Stimulated activated CD8-positive, alpha-beta memory T cell treated with anti-CD3 and anti-CD28 coated beads, Interleukin-7, amount 100 ng/mL, for 4 hours (primary cell): ENCODE measurements at places on chromosomes 4 and X.

GRCh38 chrX:39728852-39729598 is 368.7 kb downstream of the BCOR start:
- no peak for DNase-seq

GRCh38 chr4:153166716-153167501 is 37.3 kb upstream of the TRIM2 start:
- no peak for DNase-seq

DNA sequence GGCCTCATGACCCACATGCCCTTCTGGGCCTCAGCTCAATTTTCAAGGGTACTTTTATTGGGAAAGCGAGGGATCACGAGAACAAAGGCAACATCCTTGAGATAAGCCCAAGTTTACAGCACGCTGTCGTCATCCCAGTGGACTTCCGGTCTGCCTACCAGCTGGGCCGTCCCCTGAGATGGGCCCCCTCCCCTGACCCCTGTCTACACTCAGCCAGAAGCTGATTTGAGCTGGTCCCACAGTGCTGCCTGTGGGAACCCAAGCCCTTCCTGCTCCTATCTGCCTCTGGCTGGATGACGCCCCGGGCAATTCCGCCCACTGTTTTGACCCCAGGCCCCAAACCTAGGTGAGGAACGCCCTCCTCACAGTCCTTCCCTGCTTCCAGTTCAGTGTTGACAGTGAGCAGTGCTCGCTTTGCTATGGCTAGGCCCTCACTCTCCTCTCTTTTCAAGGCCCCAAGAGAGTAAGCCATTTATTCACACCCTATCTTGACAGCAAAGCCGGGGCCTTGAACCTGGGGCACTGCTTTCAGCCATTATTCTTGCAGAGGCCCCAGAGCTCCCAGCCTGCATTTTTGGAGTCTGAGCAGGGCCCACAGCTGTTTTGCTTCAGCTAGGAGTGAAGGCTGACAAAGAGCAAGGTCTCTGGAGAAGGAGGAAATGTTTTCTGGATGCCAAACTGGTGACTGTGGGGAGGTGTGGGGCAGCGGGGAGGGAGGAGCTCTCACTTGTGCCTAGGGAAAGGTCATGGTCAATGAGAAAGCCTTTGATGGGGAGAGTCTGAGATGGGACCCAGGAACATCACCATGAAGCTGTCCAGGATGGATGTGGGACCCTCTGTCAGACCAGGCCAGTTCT is 164.6 kb upstream of the BCOR start:
- DNase-seq = no peak

GRCh38 chr4:53651156-53651735 is 60.0 kb upstream of the LNX1 start:
- DNase-seq = no peak

GRCh38 chr4:174864031-174864430 is 35.0 kb upstream of the GLRA3 start:
- DNase-seq = no peak

GRCh38 chr4:168831585-168831918 is 178.5 kb downstream of the CBR4 start:
- DNase-seq = no peak

- no peak for DNase-seq
Measured at GRCh38 chrX:24965372-24965771, 50.4 kb downstream of the ARX start.

GRCh38 chr4:499567-499966 is 557 bp downstream of the PIGG start:
- DNase-seq = no peak

DNA sequence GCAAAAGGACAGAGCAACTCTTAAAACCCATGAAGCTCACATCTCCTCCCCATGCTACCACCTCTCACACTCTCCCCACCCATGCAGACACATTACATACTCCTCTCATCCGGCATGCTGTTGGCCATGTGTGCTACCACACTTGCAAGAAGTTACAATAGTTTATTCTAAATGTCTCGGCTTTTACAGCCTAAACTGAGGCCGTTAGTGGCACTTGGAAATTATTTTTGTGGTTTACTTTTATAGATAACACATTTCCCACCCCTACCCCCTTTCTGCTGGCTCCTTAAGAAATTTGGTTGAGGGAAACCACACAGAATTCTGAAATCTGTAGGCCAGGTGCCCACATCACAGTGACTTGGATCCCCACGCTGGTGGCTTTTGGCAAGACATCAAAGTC is 141.1 kb upstream of the HHIP start:
- DNase-seq = no peak

DNA sequence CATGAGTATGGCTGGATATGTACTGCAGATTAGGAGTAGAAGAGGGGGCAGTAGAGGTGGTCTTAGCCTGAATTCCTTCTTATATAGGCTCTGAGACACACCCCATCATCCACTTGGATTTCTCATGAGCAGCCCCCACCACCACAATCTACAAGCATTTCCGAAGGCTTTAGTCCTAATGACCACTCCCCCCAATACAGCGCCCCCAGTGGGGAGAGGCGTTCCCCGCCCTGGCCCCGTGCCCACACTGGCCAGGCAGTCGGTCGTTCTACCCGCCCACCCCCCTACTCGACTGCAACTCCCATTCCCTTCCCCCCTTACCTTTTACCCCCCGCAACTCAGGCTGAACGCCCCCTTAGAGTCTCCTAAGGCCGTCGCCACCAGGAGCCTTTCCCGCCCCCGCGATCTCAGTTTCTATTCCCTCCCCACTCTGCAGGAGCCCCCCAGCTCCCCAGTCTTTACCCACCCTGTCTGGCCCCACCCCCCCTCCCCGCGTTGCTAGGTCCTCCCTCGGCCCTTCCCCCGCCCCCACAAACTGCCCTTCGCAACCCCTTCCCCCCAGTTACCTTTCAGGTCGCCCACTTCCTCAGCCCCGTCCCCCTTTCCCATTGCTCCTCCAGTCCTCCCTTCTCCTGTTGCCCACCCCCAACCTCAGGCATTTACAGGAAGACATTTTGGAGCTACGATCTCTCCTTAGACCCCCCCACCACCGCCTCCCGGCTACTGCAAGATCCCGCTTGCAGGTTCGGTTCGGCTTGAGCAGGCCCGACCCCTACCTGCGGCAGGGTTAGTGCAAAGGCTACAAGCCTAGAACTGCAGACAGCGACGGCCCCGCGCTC is 468 bp downstream of the ZMYM3 start:
- DNase-seq = peak; percentile 13

GRCh38 chrX:53362449-53362848 is 60.0 kb downstream of the SMC1A start:
- no peak for DNase-seq

DNA sequence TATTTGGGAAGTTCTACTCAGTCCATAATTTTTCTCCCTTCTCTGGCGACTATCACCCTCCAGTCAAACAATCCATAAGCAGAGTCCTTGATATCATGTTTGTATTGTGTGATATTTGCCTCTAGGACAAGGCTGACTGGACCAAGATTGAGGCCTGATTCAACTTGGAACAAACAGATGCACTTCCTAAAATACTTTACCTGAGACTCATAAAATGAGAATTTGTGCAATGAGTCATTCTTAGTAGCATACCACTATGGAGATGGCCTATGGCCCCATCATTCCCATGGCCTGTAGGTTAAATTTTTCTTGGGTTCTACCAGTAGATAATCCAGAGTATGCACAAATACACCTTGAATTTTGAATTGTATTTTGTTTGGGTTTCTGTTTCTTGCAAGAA is 74.2 kb upstream of the DMD start:
- no peak for DNase-seq

DNA sequence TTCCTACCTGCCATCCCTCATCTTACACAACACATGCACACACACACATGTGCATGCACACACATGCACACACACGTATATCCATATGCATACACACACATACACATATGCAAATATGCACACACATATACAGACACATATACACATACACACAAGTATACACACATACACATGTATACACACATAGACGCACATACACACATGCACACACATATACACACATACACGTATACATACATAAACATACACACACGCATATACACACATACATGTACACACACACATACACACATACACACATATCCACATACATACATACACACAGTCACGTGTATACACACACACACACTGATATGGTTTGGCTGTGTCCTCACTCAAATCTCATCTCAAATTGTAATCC is 37.0 kb upstream of the AFAP1 start:
- DNase-seq = no peak

DNA sequence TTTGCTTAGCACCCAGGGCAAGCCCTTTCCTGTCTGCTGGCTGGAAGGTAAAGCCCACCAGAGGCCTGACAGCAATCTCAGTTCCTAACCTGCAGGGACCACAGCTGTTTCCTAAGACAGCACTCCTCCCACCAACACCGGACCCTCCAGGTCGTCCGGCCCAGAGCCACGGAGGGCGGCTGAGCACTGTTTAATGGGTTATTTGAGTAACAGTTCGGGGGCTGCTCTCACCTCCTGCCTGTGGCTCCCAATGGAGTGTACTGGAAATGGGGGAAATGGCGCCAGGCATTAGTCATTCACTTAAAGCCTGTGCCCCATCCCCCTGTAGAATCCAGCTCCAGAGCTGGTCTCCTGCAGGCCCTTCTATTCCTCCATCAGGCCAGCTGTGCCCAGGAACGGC is 81.6 kb upstream of the ADRA2C start:
- no peak for DNase-seq

GRCh38 chr4:531721-532565 is 32.9 kb downstream of the PIGG start:
- no peak for DNase-seq

GRCh38 chr4:16573739-16574138 is 324.7 kb downstream of the LDB2 start:
- DNase-seq = no peak

DNA sequence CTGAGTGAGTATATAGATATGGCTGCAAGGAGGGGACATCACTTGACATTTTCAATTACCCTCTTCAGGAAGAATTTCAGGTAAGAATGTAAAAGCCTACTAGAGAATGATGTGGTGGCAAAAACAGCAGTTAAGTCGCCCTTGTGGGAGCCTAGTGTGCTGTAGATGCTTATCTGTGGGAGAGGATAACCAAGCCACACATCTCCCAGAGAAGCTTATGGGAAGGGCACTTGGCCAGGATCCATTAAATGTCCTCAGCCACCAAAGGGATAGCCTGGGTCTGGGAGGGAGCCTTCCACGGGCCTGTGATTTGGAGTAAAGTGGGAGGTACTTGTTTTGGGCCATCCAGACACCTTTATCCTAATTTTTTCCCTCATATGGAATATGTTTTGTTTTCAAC is 41.3 kb upstream of the BCLAF3 start:
- no peak for DNase-seq

GRCh38 chrX:41781500-41781899 is 57.5 kb downstream of the GPR82 start:
- DNase-seq = no peak

DNA sequence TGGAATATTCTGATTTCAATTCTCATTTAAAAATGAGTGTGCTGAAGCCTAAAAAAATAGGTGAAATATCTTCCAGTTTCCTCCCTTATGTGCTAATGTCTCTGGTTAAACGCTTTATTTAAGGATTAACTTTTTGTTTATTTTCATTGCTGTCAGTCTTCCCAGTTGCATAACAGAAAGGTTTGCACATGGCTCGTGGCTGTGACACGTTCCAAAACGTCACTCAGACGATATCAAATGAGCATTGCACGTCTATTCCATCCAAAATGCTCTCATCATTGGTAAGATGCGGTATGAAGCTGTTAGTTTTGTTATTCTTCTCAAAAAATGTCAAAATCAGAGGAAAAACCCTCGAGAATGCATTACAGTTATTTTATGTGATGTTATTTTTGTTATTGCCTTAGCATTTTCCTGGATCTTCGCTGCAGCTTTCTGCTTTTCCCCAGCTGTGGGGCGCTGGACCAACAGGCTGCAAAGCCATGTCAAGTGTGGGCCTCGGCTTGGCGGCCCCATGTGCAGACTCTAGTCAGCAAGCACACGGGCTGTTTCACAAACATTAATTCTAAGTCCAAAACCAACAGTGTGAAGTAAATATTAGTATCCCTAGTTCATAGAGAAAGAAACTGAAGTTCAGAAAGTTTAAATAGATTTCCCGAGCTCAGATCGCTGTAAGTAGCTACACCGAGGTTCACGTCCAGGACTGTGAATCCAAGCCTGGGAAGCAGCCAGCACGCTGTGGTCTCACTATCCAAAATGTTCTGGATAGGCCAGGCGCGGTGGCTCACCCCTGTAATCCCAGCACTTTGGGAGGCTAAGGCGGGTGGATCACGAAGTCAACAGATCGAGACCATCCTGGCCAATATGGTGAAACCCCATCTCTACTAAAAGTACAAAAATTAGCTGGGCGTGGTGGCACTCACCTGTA is 793.4 kb upstream of the FRG1 start:
- DNase-seq = no peak

DNA sequence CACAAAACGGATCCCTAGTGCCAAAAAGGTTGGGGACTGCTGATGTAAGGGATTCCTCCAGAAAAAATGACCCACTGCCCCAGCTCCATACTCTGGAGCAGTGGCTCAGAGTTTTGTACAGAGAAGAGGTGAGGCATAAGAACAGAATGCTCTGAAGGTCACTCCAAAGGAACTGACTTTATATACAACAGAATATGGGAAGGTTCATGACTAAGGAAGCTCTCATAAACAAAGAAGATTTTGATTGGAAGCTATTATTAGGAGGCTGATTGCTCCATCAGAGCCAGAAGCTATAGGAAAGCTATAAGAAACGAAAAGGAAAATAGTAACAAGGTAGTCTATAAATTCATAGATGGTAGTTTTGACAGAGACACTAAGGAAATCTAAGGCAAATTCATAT is 203.1 kb downstream of the SLC7A11 start:
- DNase-seq = no peak

GRCh38 chr4:171348090-171348489 is 465.1 kb upstream of the GALNTL6 start:
- no peak for DNase-seq

GRCh38 chr4:82678051-82678450 is 116.3 kb upstream of the TMEM150C start:
- no peak for DNase-seq

- no peak for DNase-seq
Measured at GRCh38 chrX:4588466-4588865, 875.0 kb upstream of the PRKX start.

GRCh38 chrX:155993421-155993820 is 4.1 kb upstream of the IL9R start:
- DNase-seq = no peak

- DNase-seq = no peak
Measured at GRCh38 chrX:4004822-4005221, 291.4 kb upstream of the PRKX start.

GRCh38 chr4:692771-693554 is 4.0 kb upstream of the SLC49A3 start:
- DNase-seq = no peak

- DNase-seq = no peak
Measured at GRCh38 chr4:134202166-134202956, 772 bp upstream of the PABPC4L start.

GRCh38 chrX:10034740-10035260 is 67.6 kb downstream of the CLDN34 start:
- no peak for DNase-seq

DNA sequence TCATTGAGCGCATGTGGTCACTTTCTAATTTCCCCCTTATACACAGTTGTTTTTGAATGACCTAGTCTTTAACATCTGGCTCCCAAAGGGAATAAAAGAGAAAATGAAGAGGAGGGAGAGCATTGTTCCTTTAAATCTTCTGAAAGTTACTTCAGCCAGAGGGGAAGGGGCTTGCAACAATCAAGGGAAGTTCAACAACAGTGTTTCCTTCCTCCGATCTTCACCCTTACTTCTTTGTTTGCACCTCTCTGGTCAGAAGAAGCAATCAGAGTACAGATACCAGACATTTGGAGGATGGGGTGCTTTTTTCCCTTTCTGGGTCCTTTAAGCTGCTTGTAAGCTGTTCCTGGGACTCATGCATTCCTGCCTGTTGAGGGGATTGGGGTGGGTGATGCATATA is 125.4 kb downstream of the TBC1D19 start:
- no peak for DNase-seq

- DNase-seq = no peak
Measured at GRCh38 chr4:143183513-143184216, 1.1 kb upstream of the USP38 start.
